Stimulated activated CD4-positive, alpha-beta T cell treated with anti-CD3 and anti-CD28 coated beads, Interleukin-4, amount 100 ng/mL, for 4 hours (primary cell): ENCODE measurements at places on chromosomes 6 and 20.

DNA sequence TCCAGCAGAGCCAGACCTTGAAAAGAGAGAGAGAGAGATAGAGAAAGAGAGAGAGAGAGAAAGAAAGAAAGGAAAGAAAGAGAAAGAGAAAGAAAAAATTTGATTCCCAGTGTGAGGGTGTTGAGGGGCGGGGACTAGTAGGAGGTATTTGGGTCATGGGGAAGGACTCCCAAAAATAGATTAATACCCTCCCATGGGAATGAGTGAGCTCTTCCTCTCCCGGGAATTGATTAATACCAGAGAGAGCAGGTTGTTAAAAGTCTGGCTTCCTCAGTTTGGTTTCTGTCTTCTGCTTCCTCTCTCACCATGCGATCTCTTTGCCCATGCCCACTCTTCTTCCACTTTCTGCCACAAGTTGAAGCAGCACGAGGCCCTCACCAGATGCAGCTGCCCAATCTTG, 28.8 kb upstream of the CFAP206 start:
- no peak for DNase-seq

DNA sequence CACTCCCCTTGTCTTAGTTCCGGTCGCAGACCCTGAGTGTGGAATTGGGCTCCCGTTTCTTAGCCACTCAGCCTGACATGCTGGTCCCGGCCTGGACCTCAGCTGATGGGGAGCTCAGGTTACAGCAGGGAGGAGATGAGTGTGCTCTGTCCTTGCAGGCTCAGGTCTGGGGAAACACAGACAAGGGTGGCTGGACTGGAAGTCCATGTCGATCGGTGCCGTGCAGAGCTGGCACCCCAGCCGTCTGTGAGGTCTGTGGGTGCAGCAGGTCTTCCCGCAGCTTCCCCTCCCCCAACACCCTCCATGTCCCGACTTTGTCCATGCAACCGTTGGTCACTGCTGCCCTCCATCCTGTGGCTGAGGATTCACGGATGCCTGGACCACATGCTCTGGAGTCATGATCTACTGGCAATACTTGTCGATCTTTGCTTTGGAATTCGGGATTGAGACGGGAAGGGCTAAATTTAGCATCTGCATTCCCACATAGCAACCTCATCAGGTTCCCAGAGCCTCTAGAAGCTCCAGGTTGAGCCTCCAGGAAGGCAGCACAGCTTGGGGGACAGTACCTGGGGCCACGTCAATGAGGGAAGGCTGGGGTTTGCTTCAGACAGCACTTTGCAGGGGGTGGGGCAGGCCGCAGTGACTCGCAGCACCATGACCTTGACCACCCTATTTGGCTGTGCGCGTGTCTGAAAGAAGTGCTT, 118.8 kb downstream of the PSMB1 start:
- no peak for DNase-seq

- no peak for DNase-seq
Measured at GRCh38 chr20:59682603-59683002, 78.3 kb downstream of the PHACTR3 start.

DNA sequence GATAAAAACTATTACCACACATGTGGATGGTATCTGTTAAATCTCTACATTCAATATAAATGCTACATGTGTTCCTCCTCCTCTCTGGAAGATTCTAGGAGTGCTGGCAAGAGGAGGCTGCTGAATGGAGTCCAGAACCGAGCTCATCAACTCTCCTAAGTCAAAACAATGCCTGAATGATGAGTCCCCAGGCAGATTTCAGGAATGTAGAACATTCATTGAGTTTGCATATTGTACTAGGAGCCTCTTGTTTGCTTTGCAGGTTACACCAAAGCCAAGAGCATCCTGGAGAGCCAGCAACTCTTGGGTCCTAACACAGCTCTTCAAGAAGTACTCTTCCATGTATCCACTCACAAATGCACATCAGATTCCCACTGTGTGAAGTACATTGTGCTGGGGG, 117.6 kb upstream of the UST start:
- no peak for DNase-seq

DNA sequence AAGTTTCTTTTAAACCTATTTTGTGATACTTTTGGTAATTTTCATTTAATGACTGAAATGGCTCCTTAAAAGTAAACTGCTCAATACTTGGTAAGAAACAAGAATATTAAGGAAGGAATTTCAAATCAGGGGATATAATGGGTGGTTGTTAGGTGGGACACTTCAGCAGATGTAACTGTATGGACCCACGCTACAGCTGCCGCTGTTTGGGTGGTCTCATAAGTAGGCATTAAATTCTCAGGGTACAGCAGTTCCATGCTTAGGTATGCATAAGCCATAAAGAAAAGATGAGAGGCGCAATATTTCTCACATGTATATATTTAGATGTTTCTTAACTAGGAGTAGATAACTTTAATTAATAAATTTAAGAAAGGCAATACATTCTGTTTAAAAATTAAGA, 35.0 kb downstream of the COL19A1 start:
- no peak for DNase-seq
